Activated CD8-positive, alpha-beta memory T cell treated with anti-CD3 and anti-CD28 coated beads for 4 hours (primary cell): ENCODE measurements at places on chromosomes 12 and 14.

GRCh38 chr12:14665354-14666348 is 30.7 kb downstream of the GUCY2C start:
- no peak for DNase-seq

DNA sequence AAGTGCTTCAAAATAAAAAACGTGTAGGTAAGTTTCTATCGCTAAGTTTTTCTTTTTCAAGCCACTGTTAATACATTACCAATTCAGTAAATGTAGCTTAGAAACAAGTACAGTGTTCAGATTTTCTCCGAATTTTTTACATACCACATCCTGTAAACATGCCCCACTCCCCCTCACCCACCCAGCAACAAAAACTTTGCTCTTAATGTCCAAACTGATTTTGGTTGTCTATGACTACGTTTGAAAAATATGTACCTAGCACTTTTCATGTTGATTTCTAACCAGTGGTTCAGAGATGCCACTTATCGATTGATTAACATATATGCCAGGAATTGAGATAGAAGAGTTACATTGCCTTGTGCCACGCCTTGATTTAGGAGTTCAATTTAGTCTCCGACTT is 663 bp upstream of the LIN7A start:
- no peak for DNase-seq

DNA sequence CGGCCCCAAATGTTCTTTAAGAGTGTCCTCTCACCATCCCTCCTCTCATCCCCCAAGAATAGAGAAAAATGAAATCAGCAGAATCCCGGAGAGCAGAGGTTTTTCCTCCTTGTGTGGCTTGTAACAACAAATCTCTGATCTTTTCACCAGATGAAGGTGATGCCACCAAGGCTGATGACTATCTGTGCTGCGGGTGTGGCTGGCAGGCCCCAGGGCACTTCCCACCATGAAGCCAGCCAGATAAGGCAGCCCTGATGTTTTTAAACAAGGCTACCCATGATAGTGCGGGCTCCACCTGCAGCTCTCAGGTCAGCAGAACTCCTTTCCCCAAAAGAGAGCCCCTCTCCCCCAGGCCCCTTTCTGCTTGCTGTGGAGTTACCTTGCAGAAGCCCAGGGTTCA is 58.0 kb upstream of the PARP11 start:
- no peak for DNase-seq

DNA sequence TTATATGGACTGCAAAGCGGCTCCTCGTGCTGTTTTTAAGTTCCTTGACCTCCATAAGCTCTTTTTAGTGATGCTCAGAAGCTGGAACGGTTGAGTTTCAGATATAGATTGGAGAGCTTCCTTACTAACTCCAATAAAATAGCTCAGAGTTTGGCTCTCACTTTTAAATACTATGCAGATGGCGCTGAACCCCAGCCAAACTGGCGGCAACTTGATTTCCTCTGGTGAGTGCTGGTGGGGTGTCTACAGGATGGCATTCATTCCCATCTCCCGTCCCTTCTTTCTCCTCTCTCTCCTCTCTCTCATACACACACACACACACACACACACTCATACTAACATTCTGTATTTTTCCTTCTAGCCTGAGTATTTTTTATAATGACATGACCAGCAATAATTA is 346.3 kb downstream of the ETNK1 start:
- no peak for DNase-seq

GRCh38 chr12:50786498-50787231 is 22.8 kb downstream of the ATF1 start:
- DNase-seq: no peak

GRCh38 chr12:25813843-25814242 is 144.6 kb upstream of the RASSF8 start:
- no peak for DNase-seq

DNA sequence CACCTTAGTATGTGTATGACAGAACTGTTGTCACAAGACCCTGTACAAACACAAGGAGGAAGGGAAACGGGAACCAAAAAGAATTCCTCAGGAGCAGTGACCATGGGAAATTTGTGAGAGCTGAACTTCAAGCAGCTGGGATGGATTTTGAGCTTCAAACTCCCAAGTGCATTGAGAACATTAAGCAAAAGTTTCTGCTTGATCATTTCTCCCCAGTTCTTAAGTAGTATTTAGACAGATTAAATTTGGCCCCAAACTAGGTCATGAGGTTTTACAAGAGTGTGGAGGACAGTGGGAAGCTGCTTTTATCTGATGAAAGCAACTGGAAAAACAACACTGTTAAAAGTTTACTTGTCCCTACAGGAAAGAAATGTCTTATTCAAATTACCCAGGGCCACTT is 206.0 kb upstream of the DCN start:
- DNase-seq: no peak

- no peak for DNase-seq
Observed at GRCh38 chr14:56580221-56580711, 668 bp downstream of the TMEM260 start.

GRCh38 chr14:26870722-26871617 is 273.1 kb upstream of the NOVA1 start:
- no peak for DNase-seq

- no peak for DNase-seq
Observed at GRCh38 chr12:91179315-91179714, 3.3 kb downstream of the DCN start.

DNA sequence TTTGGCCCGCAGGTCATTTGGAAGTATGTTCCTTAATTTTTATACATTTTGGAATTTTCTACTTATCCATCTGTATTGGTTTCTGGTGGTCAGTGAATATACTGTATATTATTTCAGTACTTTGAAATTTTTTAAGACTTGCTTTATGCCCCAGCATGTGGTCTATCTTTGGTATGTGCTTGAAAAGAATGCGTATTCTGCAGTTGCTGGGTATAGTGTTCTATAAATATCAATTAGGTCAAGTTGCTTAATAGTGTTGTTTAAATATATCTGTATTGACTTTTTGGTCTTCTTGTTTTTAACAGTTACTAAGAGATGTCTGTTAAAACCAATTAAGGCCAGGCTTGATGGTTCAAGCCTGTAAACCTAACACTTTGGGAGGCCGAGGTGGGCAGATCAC is 21.7 kb upstream of the SIX1 start:
- DNase-seq: no peak

DNA sequence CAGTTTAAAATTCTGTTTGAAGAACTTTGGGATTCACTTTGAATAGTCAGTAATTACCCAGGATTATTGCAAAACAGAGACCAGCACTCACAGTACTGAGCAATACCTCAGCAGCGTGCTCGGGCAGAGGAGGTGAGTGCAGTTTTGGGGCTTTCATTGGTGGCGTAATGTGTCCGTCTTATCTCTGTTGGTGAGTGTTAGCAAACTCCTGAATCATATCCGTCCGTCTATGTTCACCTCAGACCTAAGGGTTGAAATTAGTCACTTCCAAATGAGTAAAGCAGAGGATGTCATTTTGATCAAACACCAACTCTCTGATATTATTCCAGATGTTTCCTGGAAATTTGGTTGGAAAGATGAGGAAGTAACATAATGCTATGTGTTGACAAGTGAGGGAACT is 82.8 kb downstream of the BORCS5 start:
- DNase-seq: peak; percentile 24

DNA sequence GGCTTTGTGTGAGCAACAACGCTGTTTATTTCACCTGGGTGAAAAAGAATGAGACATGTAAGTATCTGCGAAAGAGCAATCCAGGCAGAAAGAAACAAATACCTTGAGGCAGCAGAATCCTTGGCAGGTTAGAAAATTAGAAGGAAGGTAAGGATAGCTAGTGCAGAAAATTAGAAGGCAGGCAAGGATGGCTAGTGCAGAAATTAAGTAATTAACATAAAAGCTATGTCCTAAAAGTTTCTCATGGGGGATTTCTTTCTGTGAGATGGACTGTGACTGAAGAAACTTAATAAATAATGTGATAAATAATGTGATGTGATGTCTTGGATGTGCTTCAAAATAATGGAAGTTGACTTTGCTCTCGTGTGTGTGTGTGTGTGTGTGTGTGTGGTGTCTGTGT is 9.9 kb upstream of the TRIP11 start:
- DNase-seq: no peak

DNA sequence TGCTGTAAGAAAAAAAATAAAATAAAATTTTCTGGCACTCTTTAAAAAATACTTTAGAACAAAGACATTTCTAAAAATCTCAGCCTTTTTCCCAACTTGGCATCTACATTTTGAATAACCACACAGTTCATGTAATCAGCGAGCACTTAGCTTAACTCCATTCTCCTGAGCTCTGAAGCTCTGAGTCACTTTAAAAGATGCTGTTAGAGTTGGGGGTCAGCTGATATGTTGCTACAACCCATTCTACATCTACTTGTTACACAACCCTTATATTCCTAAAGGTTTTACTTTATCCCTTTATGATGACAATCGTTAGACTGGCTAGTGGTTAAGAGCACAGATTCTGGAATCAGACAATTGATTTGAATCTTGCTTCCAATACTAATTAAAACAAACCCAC is 48.3 kb downstream of the SLC41A2 start:
- no peak for DNase-seq

- no peak for DNase-seq
Observed at GRCh38 chr12:120620624-120621023, 19.8 kb upstream of the CABP1 start.

DNA sequence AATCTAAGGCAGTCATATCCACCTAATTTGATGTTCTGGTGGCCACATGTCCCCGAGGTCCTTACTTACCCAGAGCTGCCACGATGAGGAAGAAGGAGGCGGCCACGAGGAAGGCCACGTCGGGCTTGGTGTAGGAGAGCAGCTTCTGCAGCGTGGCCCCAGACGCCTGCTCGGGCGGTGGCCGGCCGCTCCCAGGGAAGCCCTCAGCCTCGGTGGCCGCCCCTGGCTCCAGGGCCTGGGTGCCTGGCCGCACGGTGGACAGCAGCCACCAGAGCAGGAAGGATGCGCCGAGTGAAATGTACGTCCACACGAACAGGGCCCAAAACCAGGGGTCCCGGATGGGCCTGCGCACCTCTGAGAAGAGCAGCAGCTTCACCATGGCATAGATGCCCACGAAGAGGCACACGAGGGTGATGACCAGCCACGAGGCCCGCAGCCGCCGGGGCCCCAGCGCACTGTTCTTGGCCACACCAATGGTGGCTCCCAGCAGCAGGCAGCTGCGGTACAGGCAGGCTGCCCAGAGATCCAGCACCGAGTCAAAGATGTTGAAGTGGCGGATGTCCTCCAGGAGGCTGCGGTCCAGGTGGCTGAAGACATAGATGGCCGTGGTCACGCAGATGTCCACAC is 6.6 kb downstream of the ABCB9 start:
- DNase-seq: no peak

DNA sequence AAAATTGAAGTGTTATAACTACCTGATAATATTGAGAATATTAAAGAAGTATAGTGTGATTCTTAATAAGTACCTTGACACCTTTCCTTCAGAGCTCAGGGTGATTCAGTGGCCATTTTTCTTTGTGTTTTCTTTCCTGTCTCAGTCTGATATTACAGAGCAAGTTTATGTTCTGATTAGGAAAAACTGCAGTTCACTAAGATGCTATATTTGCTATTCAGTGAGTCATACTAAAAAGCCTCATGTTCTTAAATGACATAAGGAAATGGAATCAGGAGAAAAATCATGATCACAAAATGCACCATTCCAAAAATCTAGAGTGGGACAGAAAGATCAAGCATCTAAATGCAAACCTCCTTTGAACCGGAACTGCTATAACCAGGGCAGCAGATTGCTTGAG is 390.6 kb upstream of the ATP2B1 start:
- no peak for DNase-seq

DNA sequence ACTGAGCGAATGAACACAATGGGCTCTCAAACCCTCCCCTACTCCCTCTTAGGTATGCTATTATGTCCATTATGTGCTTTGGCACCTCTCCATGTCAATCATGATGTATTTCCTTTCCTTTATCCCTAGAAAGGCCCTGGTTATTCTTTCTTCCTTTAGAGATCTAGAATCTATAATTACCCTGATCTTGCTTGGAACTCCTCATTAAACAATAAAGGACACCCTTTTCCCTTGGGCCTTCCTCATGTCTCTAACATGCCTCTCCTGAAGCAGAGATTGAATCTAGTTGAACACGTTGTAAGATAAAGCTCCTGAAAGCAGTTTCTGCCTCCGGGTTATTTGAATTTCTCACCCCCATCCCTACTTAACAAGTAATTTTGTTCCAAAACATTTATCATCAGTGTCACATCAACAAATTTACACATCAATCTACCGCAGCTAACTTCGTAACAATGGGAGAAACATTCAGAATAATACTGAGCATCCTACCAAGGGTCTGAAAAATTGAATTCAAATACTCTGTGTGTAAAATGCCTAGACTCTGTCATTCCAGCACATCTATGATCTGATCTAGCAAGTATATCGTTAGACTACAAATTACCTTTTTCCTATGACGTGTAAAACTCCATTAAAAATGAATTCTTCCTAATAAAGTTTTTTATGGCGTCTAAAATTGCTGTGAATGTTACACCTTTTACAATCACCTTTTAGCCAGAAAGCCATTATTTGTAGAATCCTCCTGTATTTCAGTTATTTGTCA is 5.4 kb downstream of the USP44 start:
- DNase-seq: no peak

DNA sequence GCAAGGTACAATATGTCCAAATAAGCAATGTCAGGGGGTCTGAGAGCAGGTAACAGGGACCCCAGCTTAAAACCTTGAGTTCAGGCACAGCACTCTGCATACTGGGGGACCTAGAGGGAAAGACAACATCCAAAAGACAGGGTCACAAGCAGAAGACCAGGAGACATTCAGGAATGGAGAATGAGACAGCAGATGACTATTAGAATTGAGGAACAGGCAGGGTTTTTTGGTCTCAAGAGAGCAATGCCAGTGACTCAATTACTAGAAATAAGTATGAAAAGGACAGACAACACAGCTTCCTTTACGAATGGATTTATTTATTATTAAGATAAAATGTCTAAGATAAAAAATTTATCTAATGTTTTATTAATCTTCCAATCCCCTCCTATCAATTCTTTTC is 223.0 kb downstream of the PTPRO start:
- DNase-seq: no peak

GRCh38 chr14:78593949-78594348 is 423.8 kb downstream of the NRXN3 start:
- DNase-seq: no peak

- no peak for DNase-seq
Observed at GRCh38 chr12:129208566-129208965, 355.3 kb downstream of the GLT1D1 start.

DNA sequence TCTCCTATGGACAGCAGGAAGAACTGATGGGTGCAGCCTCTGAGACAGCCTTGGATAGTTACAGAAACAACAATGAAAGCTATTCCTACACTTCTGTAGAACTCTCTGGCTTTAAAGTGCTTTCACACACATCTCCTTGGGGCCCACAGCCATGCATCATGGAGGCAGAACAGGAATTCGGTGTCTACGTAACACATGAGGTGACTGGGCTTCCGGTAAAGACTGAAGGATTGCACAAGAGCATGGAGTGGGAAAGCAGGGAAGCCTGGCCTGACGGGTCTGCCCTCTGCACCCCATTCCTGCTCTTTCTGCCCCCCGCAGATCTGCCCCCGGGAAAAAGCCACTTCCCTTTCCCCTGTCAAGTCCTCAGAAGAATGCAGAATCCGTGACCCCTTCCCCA is 82.6 kb downstream of the VWF start:
- DNase-seq: no peak

- DNase-seq: no peak
Observed at GRCh38 chr12:112615196-112615595, 176.4 kb upstream of the RPH3A start.

GRCh38 chr12:65500091-65500900 is 221.8 kb downstream of the MSRB3 start:
- no peak for DNase-seq
